ENCODE measurements at places on chromosomes 2 and 18.

GRCh38 chr2:223251656-223252229 is 199.8 kb downstream of the KCNE4 start:
- no peak for DNase-seq

- no peak for DNase-seq
Observed at GRCh38 chr2:80252294-80252986, 52.1 kb downstream of the LRRTM1 start.

DNA sequence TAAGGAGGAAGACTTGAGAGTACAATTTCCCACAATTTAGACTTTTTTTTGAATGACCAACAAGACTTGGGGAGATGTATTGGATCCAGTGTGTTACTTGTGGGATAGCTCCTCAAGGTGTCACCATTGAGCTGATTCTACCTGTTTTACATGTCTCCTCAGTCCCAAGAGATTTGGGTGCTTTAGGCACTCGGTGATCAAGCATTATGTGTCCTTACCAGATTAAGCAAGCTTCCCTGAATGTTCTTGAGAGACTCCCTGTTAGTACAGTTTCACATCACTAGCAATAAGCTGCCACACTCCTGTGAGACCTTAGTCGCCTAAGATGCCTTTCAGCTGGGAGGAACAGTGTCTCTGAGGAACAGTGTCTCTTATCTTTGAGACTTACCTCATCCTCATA is 384.3 kb upstream of the SYT4 start:
- DNase-seq, result peak; percentile 61

GRCh38 chr2:171432969-171433762 is 624 bp downstream of the METTL8 start:
- DNase-seq, result no peak

- no peak for DNase-seq
Observed at GRCh38 chr2:117587310-117587709, 227.2 kb upstream of the DDX18 start.

Data from HCEC 1CT (cell line).